CD8-positive, alpha-beta memory T cell (primary cell): ENCODE measurements at places on chromosomes 4 and X.

DNA sequence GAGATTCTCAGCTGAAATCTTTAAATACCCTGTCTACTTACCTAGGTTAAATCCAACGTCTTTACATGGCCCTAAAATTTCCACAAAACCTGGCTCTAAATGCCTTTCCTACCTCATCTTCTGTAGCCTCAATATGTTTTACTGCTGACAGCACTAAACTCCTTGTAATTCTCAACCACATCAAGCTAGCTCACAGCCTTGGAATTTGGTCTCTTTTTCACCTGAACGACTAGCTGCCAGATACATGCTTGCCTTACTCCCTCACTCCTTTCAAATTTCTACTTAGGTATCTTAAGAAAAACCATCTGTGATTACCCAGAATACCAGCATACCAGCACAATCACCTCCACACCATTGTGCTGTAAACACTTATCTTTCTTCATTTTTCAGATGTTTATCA is 635.6 kb upstream of the PCDH10 start:
- DNase-seq, result no peak

DNA sequence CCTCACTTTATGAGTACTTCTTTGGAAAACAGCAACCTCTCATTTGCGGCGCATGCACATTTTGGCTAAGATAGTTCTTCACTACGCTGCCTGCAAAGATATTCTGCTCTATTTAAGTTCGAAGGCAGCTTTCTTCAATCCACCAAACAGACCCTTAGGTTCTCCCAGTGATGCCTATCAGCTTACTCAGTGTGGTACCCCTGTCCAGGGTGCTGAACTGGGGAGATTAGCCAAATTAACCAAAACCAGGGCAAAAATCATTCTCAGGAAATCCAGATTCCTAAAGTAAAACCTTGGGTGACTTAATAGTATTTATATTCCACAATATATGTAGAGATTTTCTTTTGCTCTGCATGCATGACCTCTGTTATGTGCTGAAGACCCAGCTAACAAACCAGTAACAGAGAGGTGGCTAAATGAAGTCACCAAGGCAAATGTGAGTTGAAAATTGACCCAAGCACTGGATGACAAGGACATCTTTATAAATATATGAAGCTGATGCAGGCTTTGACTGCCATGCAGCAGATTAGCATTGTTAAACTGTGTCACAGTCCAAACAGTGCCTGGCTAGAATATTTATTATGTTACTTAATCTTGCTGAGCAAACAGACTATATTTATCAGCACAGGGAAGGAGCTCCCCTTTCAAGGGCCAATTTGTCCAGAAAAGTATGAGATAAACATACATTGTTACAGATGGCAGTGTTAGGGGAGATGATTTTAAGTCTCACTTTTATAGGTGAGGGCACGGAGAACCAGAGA is 418.2 kb downstream of the STIM2 start:
- DNase-seq, result no peak

DNA sequence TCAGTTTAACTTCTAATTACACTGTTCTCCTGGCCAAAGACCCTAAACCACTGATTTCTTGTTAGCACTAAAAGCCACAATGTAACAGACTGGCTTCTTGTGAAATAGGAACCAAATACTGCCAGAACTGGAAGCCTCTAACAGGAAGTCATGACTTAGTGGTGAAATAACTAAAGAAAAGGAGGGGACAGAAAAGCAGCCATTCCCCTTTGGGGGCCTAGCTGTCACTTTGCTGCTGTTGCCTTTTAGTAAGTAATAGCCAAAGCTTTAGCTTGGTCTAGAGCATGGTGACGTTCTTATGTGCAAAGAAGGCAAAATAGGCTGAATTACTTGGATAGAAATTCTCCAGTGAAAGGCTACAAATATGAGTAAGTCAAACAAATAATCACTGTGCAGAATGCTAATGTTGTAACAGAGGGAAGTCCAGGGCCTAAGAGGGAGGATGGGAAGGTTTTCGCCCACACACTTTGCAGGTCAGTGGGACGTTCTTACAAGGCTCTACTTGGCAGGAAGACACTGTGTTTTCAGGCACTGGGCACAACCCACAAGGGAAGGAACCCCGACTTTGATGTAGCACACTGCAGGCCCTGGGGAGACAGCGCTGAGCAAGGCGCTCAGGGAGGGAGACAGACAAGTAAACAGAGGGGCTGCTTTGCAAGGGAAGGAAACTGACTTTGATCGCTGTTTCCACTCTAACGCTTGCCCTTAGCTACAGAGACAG is 16.7 kb downstream of the GAB3 start:
- DNase-seq, result peak; percentile 62

GRCh38 chrX:3518870-3519269 is 172.4 kb upstream of the MXRA5 start:
- no peak for DNase-seq

DNA sequence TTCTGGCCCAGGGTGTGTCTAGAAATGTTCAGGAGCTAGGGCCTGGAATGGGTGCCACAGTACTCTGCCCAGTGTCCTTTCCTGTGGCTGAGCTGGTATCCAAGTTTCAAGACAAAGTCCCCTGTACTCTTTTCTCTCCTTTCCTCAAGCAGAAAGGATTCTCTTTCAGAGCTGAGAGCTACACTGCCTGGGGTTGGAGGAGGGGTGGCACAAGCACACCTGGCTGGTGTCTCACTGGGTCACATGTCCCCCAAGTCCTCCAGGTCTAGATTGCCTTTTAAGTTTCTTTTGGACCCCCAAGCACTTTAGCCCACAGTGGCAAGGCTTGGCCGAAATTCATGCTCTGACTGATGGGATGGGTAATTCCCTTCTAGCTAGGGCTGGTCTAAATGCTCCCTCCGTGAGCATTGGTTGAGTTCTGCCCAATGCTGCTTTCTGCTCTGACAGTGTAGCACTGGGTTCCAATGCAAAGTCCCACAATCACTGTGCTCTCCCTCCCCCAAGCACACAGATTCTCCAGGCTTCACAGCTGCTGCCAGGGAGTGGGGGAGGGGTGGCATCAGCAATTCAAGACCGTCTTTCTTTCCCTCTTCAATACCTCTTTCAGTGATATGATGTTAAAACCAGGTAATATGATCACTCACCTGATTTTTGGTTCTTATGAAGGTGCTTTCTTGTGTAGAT is 47.8 kb downstream of the BEX3 start:
- DNase-seq, result no peak

- DNase-seq, result no peak
Measured at GRCh38 chr4:103074744-103075434, 1.7 kb downstream of the SLC9B2 start.

- no peak for DNase-seq
Measured at GRCh38 chr4:110753466-110753865, 130.6 kb upstream of the PITX2 start.

- no peak for DNase-seq
Measured at GRCh38 chrX:14864631-14865030, 8.2 kb downstream of the FANCB start.

GRCh38 chrX:12360986-12361598 is 222.8 kb downstream of the FRMPD4 start:
- no peak for DNase-seq

DNA sequence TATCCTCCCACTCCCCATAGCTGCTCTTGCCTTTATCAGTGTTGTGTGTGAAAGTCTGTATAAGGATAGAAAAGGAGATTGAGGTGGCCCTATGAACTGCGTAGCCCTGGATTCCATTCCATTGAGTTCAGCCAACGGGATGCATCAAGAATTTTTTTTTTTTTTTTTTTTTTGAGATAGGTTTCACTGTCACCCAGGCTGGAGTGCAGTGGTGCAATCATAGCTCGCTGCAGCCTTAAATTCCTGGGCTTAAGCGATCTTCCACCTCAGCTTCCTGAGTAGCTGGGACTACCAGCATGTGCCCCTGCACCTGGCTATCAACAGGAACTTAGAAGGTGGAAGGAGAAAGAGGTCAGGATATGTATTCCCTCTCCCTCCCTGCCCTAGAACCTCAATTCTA is 187.2 kb upstream of the SPRY1 start:
- DNase-seq, result no peak

DNA sequence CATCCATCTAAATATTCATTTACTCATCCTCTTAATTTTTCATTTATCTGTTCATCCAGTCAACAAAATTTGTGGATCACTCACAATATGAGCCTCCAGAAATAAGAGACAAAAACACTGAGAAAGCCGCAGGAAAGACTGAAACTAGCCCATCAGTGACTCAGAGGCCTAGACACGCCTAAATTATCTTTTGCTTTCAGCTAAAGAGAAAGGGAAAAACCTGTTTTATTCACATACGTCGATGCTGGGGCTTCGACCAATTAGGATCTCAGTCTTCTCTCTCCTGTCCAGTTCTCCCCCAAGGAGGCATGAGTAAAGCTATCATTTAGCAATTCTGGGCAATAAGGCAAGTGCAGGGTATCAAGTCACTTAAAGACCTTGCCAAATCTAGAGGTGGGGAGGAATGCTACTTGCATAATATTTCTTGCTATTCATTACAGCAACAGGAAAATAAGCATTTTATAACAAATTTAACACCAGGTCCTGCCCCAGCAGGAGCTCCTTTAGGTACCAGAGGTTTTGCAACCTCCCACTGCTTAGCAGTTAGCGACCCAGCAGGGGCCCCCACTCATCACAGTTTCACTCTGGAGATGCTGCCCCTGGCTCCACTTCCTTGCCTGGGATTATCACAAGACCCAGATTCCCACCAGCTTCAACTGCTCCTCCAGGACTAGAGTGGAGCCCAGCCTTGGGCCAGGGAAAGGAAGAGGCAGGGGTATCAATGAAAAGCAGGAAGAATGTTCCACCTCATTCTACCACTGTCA is 30.1 kb upstream of the TMEM154 start:
- DNase-seq, result no peak

DNA sequence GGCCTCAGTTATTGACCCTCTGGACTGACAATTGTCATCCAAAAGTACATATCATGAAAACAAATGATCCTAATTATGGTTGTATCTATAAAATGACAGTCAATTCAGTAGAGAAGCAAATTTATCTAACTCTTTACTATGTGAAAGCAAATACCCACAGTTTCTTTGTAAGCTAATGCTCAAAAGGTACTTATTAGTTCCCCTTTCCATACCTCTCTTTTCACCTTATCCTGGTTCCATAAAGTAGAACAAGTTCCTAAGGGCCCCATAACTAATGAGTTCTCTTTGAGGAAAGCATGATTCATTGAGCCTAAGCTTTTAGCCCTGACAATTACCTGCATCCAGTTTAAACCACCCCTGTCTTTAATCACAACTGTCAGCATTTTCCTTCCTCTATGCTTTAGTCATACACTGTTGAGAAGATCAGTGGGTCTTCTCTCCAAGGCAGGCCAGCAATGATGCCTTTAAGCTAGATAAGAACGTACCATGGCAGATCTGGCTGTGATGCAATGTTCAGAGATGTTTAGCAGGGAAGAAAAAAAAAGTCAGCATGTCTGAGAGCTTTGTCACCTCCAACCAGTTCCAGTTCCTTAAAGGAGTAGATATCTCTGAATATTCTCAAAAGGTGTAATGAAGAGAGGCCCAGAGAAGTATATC is 179.7 kb upstream of the RASGEF1B start:
- DNase-seq, result no peak

- DNase-seq, result no peak
Measured at GRCh38 chr4:24968992-24969391, 56.1 kb upstream of the CCDC149 start.

DNA sequence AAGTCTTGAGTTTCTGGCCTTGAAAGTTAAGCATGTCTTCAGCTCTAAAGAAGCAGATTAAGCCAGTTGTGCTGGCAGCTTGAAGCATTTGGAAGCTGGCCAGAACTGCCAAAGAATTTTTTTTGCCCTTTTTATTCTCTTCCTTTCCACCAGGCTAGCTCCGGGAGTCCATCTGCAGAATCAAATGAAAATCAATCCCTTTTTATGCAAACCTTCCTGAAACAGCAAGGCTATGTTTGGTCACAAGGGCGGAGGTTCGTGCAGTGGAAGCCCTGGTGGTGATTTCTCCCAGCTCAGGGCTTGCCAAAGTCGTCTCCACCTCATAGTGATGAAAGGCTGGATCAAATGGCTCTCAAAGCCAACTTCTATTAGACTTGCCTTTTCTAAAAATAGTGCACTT is 21.6 kb upstream of the C4orf54 start:
- DNase-seq, result no peak

- no peak for DNase-seq
Measured at GRCh38 chrX:46433892-46434291, 111.3 kb downstream of the ZNF674 start.

DNA sequence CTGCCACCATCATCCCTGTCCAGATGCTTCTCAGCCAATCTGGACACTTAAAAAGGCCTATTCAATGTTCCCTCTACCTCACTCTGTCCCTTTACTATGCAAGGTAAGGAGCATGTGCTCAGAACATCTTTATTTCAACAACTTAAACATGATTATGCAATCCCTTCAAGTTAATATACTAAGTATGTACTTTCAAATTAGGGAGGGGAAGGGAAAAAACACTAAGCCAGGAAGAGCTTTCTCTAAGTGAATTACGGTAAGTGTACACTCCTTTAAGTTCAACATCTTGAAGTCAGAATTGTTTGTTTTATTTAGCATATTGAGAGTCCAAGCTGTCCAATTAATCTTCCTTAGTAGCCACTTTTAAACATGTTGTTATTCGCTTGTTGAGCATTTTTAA is 14.1 kb downstream of the SLC10A7 start:
- no peak for DNase-seq

- no peak for DNase-seq
Measured at GRCh38 chr4:184662236-184662635, 12.7 kb downstream of the PRIMPOL start.

- DNase-seq, result no peak
Measured at GRCh38 chr4:172758586-172759340, 409.8 kb upstream of the GALNT7 start.

DNA sequence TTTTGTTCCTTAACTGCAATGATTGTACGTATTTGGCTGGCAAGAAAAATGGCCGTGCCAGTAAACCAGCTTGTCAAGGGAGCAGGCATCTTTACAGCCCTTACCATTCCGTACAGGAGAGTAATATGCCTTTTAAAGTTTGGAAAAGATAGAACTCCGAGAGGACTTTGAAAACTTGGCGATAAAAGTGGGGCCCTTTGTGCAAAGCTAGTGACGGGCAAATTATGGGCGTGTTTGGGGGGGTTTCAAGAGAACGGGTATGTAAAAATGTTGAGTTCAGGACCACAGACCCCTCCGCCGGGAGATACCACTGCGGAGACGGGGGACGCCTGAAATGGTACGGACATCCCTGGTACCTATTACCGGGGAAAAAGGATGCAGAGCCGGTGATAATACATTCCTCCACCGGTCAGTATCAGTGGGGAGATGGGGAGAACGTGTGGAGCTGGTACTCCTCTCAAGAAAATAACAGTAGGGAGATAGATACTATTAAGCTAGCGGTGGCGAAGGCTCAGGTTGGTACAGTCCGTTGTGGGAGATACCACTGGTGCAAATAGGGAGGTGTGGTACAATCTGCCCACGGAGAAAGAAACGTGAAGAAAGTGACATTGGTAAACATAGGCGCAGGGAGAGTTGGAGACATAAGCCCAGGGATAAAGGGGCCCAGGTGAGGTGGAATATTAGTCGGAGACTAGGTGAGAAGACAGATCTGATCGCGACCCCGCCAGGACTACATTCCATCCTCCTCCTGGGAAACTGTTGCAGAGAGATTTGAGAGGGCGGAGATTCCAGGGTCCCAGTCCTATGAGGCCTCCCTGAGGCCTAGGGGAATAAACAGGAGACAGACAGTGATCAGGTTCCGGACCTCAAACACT is 14.5 kb downstream of the SPACA5 start:
- peak; percentile 62 for DNase-seq
